ENCODE measurements at places on chromosomes 6 and 20.

DNA sequence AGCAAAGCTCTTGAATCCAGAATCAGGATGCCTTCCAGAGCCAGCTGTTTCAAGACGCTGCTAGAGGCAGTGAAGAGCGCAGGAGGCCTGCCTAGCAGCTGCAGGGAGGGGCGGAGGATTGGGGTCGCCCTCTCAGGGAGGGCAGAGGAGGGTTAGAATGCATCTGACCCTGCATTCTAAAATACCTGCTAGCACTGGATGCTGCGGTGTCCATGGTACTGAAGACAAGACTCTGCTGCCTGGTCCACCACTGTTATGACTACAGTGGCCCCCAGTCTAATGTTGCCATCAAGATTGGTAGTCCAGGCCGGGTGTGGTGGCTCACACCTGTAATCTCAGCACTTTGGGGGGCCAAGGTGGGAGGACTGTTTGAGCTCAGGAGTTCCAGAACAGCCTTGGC is 193.7 kb upstream of the PROKR2 start:
- DNase-seq: no peak

DNA sequence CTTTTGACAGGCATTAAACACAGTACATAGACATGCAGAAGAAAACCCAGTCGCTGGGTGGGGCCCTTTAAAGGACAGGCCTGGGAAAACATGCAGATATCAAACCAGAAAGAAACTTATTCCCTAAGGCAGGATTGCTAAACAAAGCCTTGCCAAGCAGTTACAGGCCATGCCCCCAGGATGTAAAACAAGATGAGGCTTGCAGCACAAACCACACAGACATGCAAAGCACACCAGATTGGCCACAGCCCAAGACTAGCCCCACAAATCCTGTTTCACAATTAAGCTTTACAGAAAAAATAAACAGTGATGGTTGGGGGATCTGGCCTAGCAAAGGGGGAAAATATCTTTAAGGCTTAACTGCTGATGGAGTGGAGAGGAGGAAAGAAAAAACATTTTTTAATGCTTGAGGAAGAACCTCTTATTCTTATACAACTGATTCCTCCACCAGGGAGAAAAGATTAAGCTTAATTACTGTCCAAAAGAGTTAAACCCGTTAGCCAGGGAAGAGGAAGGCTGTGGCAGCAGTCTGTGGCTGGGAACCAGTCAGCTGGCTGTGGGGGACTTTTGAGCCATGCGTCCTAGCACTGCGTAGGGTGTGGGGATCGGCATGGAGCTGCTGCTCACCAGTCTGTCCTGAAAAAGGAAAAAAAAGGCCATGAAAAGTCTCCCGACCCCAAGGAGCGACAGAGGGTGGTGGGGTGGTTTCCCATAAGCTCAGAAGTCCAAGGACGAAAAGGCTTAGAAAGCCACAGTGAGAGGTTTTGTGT is 28.4 kb downstream of the COL19A1 start:
- no peak for DNase-seq

DNA sequence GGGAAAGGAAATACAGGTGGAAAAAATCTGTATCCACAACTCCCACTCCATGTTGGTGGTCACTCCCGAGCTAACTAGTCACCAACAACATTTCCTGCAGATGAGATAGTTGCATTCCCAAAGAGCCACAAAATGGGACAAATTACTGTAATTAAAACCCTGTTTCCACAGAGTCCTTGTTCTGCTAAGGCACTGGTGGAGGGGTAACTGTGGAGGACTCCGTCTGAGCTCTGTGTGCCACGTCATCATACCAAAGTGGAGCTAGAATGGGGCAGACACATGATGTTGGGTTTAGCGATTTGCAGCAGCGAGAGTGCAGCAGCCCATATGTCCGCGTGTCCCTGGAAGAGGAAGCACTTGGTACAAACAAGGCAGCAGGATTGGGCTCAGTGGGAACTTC is 172.5 kb upstream of the KCNK16 start:
- no peak for DNase-seq

DNA sequence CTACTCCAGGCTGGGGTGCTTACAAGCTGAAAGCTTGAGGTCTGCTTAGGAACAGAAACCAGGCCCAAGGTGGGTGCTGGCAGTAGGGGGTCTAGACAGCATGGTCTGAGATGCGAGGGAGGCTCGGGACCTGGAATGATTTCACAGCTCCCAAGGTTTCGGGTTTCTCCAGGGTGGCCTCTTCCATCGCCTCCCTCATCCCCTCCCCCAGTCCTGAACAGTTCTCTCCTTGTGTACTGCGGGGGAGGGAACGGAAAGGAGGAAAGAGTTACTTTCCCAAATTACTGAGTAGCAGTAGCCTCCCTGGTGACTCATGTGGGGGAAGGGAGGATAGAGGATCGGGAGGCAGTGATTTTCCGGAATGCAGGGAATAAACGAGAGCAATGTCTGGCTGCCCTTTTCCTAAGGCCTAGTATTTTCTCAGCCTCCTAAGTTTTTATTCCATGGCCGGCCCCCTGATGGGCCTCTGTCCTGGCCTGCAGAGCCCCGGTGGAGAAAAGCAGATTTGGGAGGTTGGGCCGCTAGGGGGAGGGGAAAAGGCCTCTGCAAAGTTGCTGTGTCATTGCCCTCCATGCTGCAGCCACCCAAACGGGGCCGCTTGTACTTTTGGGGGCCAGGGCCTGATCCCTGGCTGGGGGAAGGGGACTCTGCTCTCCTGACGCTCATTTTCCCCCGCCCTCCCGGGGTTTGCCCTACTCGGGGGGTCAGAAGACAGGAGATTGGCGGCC is 1.5 kb downstream of the BRD2 start:
- peak; percentile 77 for DNase-seq

DNA sequence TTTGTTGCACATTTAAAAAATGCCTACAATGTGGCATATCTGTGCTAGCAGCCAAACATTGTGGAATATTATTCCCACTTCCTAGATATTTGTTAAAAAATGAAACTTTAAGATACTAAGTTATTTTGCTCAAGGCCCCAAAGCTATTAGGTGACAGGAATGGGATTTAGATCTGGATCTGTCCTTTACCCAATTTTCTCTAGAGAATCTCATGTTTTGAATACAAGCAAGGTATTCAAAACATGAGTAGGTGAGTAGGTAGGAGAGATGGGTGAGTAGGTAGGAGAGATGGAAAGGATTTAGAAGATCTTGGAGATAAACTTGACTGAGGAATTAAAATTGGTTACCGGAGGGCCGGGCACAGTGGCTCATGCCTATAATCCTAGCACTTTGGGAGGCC is 61.2 kb upstream of the AKIRIN2 start:
- DNase-seq: no peak

GRCh38 chr20:5559945-5560344 is 190.3 kb upstream of the SHLD1 start:
- DNase-seq: no peak

DNA sequence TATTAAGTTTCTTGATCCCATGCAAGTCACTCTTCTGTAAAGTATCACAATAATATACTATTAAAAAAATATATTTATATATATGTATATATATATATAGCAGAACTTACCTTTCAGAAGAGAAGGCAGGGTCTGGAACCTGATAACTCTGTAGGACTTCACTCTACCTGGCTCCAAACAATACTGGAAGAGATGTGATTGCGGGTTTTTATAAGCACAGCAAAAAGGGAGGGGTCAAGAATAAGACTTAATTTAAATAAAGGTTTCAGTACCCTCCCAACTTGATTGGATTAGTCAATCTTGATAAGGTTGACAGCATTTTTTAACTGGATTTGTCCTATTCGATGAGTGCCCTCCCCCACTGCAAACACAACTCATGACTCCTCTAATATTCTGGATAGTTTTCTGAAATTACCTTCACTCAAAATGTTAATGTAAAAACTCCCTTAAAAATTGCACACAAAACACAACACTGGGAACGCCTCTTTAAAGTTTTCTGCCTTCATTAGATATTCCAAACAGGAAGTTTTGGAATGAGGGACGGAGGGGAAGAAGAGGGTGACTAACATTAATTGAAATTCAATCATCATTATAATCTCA is 4.0 kb upstream of the ZNF217 start:
- DNase-seq: no peak

- DNase-seq: no peak
Observed at GRCh38 chr20:62745952-62746288, 37.3 kb downstream of the NTSR1 start.

- DNase-seq: peak; percentile 39
Observed at GRCh38 chr6:127022302-127022701, 96.2 kb upstream of the RSPO3 start.

DNA sequence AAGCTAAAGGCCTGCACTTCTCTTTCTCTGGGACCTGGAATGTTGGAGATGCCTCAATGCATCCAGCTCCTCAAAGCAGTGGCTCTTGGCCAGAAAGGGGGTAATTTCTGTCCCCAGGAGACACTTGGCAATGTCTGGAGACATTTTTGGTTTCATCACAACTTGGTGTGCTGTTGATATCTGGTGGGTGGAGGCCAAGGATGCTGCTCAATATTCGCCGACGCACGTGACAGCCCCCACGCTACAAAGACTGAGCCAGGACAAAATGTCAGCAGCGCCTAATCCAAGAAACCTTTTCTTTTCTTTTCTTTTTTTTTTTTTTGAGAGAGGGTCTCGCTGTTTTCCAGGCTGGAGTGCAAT is 79.8 kb downstream of the SULF2 start:
- no peak for DNase-seq

GRCh38 chr6:148971031-148971927 is 224.4 kb downstream of the UST start:
- DNase-seq: no peak

- no peak for DNase-seq
Observed at GRCh38 chr6:43200541-43200940, 18.5 kb downstream of the CUL9 start.

GRCh38 chr6:143225929-143226328 is 165.2 kb downstream of the AIG1 start:
- DNase-seq: no peak

DNA sequence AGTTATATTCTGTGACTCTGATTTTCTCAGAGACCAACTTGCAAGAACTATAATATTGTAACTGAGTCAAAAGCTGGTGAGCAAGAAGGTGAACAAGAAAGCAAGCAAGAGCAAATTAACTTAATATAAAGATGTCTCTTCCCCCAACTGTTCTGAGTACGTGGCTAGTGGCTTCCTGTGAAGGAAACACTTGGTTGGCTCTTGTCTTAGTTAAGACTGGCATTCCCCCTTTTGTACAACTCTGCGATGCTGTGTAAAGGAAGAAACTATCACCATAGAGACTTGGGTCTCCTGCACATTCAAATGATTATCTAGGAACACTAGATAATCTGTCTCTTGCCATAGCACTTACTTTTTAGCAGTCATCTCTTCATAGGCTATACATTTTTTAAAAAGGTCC is 47.3 kb upstream of the TNFAIP3 start:
- no peak for DNase-seq

GRCh38 chr20:41654884-41655283 is 36.7 kb upstream of the CHD6 start:
- no peak for DNase-seq

- peak; percentile 75 for DNase-seq
Observed at GRCh38 chr20:10672624-10673127, 1.1 kb downstream of the JAG1 start.

- no peak for DNase-seq
Observed at GRCh38 chr6:135866445-135867123, 15.1 kb downstream of the PDE7B start.

GRCh38 chr6:170176136-170176897 is 114.6 kb downstream of the DLL1 start:
- DNase-seq: no peak

GRCh38 chr6:69012211-69012610 is 377.1 kb downstream of the ADGRB3 start:
- DNase-seq: no peak

- no peak for DNase-seq
Observed at GRCh38 chr20:1646975-1647431, 10.6 kb downstream of the SIRPG start.

- DNase-seq: no peak
Observed at GRCh38 chr20:13813910-13814309, 29.1 kb downstream of the NDUFAF5 start.

DNA sequence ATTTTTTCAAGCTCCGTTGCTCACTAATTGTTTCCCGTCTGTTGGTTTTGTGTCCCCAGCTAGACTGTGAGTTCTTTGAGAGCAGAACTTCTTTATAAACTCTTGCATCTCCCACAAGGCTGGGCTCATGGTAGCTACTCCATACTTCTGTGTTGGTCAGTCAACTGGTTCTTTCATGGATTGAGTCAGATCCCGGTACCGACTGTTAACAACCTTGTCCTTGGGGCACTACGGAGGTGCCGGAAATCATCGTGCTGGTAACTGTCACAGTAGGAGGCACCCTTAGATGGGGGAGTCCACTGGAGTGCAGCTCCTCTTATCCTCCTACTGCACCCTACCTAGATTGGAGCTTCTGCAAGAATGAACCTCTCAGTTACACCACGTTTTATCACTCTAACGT is 8.6 kb upstream of the STX16 start:
- no peak for DNase-seq

GRCh38 chr6:109393157-109393885 is 11.1 kb upstream of the CD164 start:
- no peak for DNase-seq

DNA sequence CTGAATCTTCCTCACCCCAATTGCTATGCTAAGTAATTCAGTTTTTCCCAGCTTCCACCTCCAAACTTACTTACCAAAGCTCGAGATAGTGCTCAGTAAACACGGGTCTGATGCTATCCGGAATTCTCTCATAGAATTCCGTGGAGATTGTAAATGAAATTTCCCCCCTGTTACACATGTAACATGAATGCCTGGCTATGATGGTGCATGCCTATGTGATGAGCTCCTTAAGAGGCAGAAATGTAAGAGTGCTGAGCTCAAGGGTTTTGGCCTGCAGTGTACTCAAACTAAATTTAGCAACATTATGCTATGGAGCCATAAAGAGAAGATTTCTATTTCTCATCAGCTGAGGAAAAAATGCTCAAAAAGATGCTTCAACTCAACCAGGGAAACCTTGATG is 133.4 kb upstream of the FUT9 start:
- no peak for DNase-seq

GRCh38 chr20:54179946-54180345 is 6.2 kb upstream of the CYP24A1 start:
- no peak for DNase-seq

GRCh38 chr6:33173535-33174180 is 18.6 kb downstream of the COL11A2 start:
- no peak for DNase-seq

DNA sequence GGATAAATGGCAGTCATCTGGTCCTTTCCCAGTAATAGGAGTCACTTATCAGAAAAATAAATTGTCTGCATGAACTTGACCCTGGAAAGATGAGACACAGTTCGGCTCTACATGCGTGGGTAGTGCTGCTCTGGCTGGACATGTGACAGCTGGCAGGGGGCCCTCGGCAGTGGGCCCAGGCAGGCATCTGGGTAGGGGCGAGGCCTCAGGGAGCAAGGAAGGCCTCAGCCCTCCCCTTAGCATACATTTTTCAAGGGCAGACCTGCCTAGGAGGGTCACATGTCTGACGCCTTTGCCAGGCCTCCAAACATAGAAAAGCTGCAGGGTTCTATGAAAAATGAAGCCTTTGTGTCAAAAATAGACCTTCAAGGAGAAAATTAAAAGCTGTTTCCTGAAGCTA is 12.8 kb upstream of the ILRUN start:
- DNase-seq: peak; percentile 20

DNA sequence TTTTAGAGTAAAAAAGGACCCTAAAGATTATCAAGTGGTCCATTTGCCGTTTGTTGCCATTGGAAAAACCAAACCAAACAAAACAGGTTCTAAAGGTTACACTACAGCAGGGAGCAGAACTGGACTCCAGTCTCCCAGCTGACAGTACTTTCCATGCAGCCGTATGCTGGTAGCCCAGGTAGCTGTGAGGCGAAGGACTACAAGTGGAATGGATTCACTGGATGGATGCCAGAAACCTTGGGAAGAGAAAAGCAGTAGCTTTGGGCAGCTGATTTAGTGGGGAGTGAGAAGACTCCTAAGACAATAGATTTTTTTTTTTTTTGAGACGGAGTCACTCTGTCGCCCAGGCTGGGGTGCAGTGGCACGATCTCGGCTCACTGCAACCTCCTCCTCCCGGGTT is 88.3 kb downstream of the SASH1 start:
- DNase-seq: no peak
